Kidney (tissue), 22 donors: ENCODE measurements at places on chromosomes 6 and 20. TPM values are rescaled to one million over a fixed set of nuclear protein-coding genes. Genes with fewer than 3 reads are reported as not detected.

GRCh38 chr20:32880635-32881034, 21.9 kb downstream of the EFCAB8 start:
- no peak for DNase-seq
- no peak overlapping the region for H3K27ac ChIP-seq
- no peaks in the 10 kb centered on the region for H3K36me3 ChIP-seq
- H3K4me1 ChIP-seq: no peaks in the 10 kb centered on the region

Gene TLDC2
- 8.5 TPM for polyA plus RNA-seq

Gene KCNS1
- 0.19 TPM for polyA plus RNA-seq

GRCh38 chr6:134372603-134373281, 54.8 kb upstream of the SGK1 start:
- no peak overlapping the region for H3K4me3 ChIP-seq
- peaks cover 2% of the 10 kb centered on the region for H3K4me1 ChIP-seq
- H3K36me3 ChIP-seq: no peaks in the 10 kb centered on the region
- H3K27ac ChIP-seq: no peak overlapping the region

GRCh38 chr6:40148882-40149573, 214.8 kb upstream of the MOCS1 start:
- DNase-seq: no peak
- H3K27me3 ChIP-seq: no peaks in the 10 kb centered on the region
- no peaks in the 10 kb centered on the region for H3K4me1 ChIP-seq
- no peak overlapping the region for H3K4me3 ChIP-seq
- H3K27ac ChIP-seq: no peak overlapping the region

Gene SNX21
- 35.6 TPM for polyA plus RNA-seq

Gene PARD6B
- polyA plus RNA-seq: 9.2 TPM

Gene AGPAT4
- polyA plus RNA-seq: 3.3 TPM

- no peaks in the 10 kb centered on the region for H3K4me1 ChIP-seq
- no peak overlapping the region for H3K4me3 ChIP-seq
- no peaks in the 10 kb centered on the region for H3K36me3 ChIP-seq
Observed at GRCh38 chr6:6781172-6781872, 192.8 kb downstream of the LY86 start.
